ENCODE measurements at places on chromosomes 3 and 15.

DNA sequence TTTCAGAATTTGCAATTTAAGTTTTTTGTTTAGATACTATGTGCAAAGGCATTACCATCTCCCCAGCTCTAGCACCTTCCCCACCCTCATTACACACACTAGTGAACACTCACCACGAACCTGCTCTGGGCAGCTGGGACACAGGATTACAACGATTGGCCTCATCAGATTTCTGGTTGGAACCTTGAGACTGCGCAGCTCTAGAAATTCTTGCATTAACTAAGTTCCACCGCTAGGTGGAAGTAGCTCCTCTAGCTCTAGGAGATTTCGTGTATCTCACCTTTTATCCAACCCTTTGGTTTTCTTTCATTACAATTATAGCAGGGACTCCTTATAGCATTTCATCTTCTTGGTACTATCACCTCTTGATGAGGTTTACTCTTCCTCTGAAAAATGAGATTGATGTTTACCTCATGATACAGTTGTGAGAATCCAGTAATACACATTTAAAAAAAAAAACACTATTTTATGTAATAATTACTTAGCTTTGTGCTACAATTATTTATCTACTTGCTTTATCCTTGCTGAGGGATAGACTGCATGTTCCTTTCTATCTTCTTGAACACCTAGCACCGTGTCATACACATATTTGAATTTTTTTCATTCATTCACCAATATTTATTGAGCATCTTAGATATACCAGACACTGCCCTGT, 28.7 kb upstream of the PLOD2 start:
- DNase-seq = no peak

- DNase-seq = no peak
These were observed 571.4 kb upstream of the NAALADL2 start for GRCh38 chr3:174287705-174288104.

GRCh38 chr3:108089579-108089978, 1.3 kb downstream of the CD47 start:
- DNase-seq = no peak

DNA sequence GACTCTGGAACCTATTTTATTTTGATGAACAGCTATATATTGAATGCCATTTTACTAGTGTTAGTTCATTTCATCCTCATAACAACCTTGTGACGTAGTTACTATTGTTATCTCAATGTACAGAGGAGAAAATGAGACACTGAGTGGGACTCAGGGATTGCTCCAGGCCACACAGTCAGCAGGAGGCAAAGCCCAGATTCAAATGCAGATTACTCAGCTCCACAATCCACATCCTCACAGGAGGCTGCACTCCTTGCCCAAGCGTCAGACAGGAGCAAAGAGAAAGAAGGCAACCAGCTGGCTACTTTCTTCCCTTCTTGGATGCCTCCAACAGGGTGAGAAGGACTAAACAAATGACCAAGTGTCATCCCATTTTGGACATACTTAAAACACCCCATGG, 92.0 kb upstream of the CCDC54 start:
- no peak for DNase-seq

DNA sequence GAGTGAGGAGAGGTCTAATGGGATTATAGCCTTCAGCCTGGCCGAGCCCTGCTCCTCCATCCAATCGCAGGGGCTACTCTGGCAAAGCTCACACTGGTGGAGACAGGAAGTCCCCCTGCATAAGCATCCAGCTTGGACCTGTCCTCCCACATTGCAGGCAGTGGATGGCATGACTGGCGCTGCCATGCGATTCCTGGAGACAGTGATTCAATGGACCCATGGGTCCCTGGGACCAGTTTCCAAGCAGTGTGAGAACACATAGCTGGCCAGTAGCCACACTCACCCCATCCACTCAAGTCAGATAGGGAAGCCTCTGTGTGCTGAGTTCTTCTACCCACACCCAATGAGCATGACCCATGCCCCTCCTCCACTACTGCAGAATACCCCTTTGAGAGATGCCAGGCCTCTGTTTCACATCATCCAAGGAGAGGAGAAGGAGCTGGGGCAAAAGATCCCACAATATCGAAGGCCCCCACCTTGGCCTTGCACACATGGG, 18.1 kb upstream of the POC1A start:
- DNase-seq = no peak

DNA sequence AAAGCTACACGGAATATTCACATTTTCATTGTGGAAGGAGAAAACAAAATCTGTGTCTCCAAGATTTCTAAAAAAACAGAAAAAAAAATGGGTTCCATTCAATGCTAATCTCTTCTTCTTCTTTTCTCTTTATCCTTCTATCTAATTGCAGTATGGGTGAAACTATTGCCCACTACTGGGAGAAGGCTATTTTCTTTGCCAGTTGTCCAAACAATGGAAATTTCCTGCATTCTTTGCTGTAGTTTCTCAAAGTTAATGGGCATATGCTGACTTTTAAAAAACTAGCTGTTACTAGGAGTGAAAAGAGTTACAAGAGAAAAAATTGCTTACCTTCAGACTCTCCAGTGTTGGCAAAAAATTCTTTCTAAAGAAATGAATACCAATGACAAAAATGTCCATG, 179.3 kb upstream of the ANKRD28 start:
- no peak for DNase-seq

- no peak for DNase-seq
These were observed 52.4 kb downstream of the GASK1A start for GRCh38 chr3:43031485-43031884.

DNA sequence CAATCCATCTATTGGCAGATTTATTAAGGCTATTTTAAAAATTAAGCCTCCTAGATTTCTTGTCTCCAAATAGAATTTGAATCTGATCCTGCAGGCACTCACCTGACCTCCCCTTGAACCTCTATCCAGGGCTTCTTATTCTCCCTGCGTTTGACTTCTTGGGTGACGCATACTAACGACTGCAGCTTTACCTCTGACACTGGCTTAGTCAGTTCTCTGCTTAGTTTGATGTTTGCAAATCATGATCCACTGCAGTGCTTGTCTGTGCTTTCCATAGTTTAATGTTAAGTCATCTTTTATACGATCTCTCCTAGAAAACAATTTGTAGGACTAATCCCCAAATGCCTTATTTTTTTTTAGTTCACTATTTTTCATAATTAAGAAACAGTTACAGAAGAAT, 233.1 kb downstream of the ROBO1 start:
- DNase-seq = no peak

GRCh38 chr3:87867001-87867400, 191.8 kb downstream of the CGGBP1 start:
- DNase-seq = no peak

All from CD8-positive, alpha-beta memory T cell (primary cell).